ENCODE measurements at places on chromosomes 3 and 15. TPM values are rescaled to one million over a fixed set of nuclear protein-coding genes. Genes with fewer than 3 reads are reported as not detected.

The PDE8A gene
- 55.3 TPM for total RNA-seq

The RPS27L gene
- 90.8 TPM for total RNA-seq

The CORO2B gene
- 5.4 TPM for total RNA-seq

The BLOC1S6 gene
- 96.9 TPM for total RNA-seq

The PLA2G4E gene
- total RNA-seq = not detected

The ARL14 gene
- not detected for total RNA-seq

The SLC22A13 gene
- not detected for total RNA-seq

The PLAAT1 gene
- not detected for total RNA-seq

The PFKFB4 gene
- 8.8 TPM for total RNA-seq

The DNAH12 gene
- total RNA-seq = 0.44 TPM

The SEC11A gene
- 199 TPM for total RNA-seq

The FETUB gene
- total RNA-seq = not detected

The NOX5 gene
- 2.1 TPM for total RNA-seq

The CD200R1 gene
- total RNA-seq = 5.6 TPM

The GOLGA6B gene
- total RNA-seq = not detected
